ENCODE measurements at places on chromosomes 16 and 17.

DNA sequence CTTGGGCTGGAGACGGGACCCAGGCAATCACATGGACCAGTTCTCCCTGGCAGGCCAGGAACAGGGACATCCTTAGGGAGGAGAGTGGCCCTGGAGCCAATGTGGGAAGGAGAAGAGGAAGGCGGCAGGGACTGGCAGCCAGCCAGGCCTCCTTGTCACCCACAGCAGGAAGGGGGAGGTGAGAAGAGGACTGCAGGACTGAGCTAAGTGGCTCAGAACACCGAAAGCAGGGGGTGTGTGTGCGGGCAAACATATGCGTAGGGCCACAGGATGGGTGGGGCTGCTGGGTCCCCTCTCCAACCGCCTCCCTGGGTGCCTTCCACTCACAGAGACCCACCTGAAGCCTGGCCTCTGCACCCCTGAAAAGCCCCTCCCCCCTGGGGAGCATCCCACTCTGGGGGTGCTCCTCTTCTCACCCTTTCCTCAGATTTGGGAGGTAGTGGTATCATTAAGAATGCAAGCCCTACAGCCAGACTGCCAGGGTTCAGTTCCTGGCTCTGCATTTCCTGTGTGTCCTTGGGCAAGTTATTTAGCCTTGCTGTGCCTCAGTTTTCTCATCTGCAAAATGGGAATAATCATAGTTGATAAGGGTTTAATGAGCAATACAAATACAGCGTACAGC is 8.1 kb downstream of the PNMT start:
- DNase-seq = no peak

GRCh38 chr16:89140981-89141883 is 30.3 kb upstream of the CDH15 start:
- DNase-seq = no peak

DNA sequence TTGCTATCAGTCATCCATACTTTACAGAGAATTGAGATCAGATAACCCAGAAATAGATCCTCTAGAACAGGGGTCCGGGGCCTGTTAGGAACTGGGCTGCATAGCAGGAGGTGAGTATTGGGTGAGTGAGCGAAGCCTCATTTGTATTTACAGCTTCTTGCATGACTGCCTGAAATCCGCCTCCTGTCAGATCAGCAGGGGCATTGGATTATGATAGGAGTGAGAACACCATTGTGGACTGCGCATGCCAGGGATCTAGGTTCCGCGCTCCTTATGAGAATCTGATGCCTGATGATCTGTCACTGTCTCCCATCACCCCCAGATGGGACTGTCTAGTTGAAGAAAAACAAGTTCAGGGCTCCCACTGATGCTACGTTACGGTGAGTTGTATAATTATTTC is 13.0 kb upstream of the SCIMP start:
- no peak for DNase-seq

DNA sequence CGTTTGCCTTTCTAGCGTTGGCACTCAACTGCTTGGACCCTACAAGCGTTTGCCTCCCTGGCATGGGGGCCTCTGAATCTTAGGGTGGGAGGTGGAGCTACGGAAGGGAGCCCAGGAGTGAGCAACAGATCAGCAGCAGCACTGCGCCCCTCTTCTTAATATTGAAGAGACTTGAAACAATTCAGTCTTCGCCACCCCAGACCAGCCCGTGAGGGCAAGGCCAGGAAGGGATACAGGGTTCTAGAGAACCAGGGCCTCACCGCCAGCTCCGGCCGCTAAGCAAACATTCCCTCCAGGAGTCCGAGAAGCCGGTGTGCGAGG is 1.5 kb upstream of the GPRC5C start:
- no peak for DNase-seq

DNA sequence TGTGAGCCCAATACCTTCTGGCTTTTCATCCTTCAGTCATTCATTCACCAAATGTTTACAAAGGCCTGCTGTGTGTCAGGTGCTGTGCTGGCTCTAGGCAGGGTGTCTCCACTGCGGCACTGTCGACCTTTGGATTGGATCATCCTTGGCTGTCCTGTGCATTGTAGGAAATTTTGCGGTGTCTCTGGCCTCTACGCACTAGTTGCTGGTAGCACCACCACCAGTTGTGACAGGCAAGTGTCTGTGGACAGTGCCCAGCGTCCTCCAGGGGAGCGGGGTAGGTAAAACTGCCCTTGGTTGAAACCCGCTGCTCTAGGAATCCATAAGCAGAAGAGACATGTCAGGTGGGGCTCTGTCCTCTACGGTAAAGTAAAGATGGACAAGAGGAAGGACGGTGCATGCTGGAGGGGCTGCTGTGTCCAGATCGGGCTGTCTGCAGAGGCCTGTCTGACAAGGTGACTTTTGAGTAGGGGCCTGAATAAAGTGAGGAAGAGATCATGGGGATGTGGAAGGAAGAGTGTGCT is 123.7 kb downstream of the SNX29 start:
- DNase-seq = no peak

Measured in HT1080 (cell line).